ENCODE measurements at places on chromosomes 3 and 15.

- DNase-seq: no peak
These were observed 5.8 kb upstream of the BNC1 start for GRCh38 chr15:83290236-83290635.

DNA sequence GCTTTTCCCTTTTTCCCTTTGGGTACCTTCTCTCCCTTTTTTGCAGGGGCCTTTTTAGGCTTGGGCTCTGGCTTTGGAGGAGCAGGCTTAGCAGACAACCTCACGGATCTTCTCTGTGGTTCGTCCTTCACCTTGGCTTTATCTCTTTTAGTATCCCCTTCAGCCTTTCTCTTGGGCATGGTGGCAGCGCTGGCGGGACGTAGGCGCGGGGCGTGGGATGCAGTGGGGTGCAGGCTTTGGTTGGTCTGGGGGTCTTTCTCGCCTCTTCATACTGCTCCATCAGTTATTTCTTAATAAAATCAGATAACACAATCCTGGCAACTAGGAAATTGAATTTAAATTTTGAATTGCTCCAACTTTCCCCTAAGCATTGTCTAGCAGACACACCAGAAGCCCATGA, 11.3 kb upstream of the ATP1B3 start:
- DNase-seq: no peak

GRCh38 chr3:120077731-120078130, 16.5 kb downstream of the GSK3B start:
- no peak for DNase-seq

DNA sequence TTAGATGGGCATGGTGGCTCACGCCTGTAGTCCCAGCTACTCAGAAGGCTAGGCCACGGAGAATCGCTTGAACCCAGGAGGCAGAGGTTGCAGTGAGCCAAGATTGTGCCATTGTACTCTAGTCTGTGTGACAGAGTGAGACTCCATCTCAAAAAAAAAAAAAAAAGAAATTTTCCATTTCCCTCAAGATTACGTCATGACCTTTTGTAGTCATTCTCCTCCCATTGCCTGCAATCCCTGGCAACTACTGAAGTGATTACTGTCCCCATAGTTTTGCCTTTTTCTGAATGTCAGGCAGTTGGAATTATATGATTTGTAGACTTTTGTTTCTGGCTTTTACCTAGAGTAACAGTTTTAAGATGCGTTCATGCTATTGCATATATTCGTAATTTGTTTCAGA, 28.0 kb downstream of the WDR76 start:
- DNase-seq: peak; percentile 38

DNA sequence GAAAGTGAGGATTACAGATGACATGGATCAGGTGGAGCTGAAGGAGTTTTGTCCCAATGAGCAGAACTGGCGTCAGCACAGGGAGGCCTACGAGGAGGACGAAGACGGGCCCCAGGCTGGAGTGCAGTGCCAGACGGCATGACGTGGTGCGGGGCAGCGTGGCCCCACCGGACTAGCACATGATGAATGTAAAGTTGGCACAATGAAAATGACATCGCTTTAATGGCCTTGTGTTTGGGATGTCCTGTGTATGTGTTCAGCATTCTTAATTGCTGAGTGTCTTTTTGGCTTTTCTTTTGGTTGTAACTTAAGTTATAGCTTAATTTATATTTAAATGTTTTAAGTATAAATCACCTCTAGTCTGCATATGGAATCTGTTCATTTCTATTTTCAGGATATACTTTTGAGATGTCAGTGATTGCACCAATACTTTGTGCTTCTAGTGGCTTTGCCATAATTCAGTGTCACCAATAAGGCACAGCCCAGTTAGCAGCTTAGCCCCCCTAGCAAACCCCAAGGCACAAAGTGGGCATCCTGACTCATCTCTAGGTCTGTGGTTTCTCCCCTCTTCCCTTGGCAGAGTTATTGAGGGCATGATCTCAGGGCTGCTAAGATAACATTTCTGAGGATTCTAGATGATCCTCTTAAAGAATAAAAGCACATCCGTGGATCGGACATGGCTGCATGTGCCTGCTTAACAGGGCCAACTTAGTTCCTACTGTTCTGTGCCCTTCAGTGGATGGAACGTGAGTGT, 16.1 kb downstream of the DNAJA4 start:
- DNase-seq: no peak

GRCh38 chr15:53808058-53808706, 48.7 kb upstream of the WDR72 start:
- peak; percentile 1 for DNase-seq

DNA sequence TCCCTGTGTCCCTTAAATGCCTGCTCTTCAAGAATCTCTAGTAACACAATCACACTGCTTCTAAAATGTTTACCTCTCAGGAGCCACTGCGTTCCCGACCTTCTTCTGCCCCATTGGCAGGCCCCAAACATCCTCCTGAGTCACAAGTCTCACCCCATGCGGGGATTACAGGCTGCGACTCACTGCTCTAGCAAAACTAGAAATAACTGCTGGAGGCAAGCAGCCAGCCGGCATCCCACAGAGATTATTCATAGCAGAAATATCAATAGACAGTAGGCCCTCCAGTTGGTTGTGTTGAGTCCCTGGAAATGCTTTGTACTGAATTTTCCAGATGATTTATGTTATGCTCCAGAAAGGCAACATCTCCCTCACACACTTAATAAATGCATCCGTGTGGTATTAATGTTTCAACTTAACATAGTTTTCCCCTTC, 64.8 kb downstream of the RFTN1 start:
- DNase-seq: peak; percentile 96

DNA sequence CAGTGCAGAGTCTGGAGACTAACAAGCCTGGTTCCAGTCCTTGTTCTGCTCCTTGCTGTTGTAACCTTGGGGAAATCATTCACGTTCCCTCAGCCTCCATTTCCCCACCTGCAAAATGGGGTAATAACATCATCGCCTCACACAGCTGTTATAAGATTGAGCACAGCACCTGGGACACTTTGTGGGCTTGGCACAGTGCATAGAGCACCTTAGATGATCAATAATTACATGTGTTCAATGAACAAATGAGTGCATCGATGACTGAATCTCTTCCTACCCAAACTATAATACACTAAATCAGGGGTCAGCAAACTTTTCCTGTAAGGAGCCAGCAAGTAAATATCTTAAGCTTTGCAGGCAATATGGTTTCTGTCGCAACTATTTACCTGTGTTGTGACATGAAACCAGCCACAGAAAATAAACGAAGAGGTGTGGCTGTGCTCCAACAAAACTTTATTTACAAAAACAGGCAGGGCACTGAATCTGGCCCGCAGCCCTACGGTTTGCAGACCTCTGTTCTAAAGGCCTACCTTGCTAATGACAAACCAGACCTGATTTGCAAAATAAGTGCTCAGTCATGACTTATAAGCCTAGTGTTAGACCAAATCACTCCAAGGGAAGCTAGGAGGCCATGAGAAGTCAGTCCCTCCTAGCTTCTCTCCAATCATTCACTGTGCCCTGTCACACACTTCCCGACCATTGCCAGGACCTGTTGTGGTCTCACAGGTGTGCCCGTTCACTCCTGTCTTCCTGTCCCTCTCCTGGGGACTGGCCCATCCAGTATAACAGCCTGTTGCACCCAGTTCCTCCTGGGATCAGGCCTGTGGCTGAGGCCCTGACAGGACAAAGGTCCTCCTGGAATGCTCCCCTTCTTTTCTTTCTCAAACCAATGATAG, 149.4 kb upstream of the WNT5A start:
- no peak for DNase-seq

- no peak for DNase-seq
These were observed 166.4 kb downstream of the GHSR start for GRCh38 chr3:172281884-172282283.

Data from fibroblast of villous mesenchyme (primary cell).